ENCODE measurements at places on chromosomes 4 and X.

GRCh38 chr4:99054428-99054994 lies 34.1 kb downstream of the ADH5 start:
- DNase-seq, result no peak

- DNase-seq, result no peak
Measured at GRCh38 chr4:24010573-24010972, 120.7 kb upstream of the PPARGC1A start.

DNA sequence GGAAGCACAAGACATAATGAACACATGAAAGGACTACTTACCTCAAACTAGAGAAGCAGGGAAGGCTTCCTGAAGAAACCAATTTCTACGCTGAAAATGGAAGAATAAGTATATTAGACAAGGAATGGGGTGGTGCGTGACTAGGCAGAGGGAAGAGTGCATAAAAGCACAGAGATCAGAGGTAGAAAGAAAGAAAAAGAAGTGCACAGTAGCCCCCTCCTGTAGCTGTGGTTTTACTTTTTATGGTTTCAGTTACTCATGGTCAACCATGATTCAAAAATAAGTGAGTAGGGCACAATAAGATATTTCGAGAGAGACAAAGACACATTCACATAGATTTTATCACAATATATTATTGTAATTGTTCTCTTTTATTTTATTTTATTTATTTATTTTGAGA lies 934.5 kb upstream of the INTU start:
- DNase-seq, result no peak

GRCh38 chrX:33725535-33726210 lies 406.4 kb downstream of the FAM47A start:
- no peak for DNase-seq

GRCh38 chrX:108439426-108439942 lies at the start of gene COL4A5:
TSS of gene COL4A5 (plus strand) at chrX:108439838. CDS start at chrX:108440126, 288 bp downstream.
- DNase-seq, result no peak

DNA sequence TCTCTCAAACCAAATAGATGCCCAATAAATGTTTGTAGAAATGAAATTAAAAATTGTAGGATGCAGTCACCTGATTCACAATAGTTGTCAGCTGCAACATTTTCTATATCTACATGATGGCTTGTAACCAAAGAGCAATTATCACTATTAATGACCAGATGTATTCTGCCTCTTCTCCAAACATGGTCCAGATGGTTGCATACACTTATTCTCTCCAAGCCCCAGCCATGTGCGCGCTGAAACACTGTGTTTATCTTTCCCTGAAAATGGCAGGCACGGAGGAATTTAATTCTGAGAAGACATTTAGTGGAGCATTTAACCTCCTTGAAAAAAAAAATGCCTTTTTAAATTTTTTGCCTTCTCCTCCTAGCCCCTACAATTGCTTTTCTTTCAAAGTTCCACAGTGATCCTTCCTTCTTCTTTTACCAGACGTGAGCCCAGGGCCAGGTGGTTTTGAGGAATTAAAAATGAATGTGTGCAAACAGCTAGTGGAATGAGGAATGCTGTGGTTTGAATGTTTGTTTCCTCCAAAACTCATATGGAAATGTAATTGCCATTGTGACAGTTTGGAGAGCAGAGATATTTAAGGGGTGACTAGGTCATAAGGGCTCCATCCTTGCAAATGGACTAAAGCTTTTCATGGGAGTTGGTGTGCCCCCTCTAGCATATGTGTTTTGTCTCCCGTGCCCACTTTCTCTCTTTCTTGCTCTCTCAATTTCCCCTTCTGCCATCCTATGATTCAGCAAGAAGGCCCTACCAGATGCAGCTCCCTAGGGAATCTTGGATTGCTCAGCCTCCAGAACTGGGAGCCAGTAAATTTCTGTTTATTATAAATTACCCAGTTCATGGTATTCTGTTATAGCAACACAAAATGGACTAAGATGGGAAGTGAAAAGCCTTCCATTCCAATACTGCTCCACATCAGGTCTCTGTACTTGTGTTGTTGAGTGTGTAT lies 136.0 kb downstream of the GABRB1 start:
- DNase-seq, result no peak

DNA sequence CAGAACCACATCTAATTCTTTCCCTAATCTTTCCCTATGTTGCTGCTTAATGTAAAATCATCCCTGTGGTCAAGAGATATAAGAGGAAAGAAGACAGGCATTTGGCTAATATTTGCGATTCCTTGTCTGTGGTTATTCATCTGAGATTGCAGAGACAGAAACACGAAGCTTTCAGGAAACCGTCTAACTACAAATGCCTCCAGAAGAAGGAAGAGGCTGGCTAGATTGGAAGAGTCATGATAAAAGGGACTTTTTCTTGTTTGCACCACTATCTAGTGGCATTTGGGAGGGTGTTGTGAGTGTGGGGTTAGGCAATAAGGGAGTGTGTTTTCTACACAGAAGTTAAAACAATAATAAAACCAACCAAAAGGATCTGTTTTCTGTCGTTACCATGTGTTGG lies 43.9 kb downstream of the TMEM154 start:
- no peak for DNase-seq

- DNase-seq, result no peak
Measured at GRCh38 chr4:101958547-101958946, 168.0 kb downstream of the BANK1 start.

GRCh38 chrX:72105436-72105835 lies 26.3 kb downstream of the RTL5 start:
- no peak for DNase-seq

- DNase-seq, result no peak
Measured at GRCh38 chrX:33194876-33195433, 16.4 kb downstream of the DMD start.

DNA sequence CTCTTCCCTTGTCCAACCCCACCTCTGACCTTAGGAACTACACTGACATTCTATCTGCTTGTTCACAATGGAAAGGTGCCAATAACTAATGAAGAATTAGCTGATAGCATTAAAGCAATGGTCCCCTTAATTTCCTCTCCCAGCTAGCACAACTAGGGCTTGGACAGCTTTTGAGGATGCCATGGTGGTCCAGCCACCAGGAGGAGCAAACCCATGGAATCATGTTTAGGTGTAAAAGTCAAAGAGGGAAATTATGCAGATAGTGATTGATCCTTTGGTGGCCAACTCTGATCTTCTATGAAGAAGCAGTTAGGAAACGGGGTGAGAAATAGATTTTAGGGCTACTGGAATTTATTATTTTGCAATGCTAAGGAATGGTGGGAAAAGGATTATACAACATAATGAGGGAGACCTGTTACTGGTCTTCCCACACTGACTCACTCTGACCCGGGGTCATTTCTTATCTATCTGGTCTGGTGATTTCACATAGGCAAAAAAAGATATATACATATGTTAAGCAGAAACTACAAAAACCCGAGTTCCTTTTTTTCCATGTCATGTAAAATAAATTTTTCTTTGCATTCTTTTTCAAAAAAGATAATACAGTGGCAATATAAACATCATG lies 45.8 kb upstream of the FBXW7 start:
- no peak for DNase-seq

DNA sequence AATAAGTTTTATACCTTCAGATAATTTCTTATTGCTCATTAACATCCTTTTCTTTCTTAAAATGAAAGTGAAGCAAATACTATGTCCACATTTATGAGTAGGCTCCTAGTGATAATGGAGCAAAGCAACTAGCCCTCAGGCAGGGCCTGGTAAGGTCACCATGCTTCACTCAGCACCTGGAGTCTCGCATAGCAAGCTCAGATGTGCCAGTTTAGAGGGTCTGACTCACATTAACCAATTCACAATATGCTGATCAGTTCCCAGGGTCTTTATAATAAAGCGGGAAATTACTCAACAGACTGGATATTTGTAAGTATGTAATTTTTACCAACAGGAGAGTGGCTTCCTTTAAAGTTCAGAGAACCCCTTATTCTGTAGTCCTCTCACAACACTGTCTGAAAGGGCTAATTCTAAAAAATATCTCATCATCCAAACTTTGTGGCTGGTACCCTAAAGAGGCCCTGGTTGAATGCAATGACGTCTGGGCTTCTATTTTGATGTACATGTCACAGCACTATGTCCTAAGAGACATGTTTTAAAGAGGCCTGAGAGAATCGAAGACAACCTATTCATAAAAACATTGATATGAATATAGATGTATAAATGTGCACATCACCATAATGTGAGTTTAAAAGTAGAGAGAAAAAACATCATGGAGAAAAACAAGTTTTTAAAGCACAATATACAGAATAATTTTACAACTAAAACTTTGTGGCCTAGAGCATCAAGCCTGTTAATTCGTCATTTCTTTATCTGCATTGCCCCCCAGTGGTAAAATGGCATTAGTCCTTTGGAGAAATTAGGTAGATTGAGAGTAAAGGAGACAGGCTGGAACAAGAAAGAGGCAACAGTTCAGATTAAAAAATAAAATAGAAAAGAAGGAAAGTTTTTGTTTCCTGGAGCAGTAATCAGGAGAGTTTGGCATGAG lies 44.3 kb downstream of the IL21 start:
- no peak for DNase-seq

DNA sequence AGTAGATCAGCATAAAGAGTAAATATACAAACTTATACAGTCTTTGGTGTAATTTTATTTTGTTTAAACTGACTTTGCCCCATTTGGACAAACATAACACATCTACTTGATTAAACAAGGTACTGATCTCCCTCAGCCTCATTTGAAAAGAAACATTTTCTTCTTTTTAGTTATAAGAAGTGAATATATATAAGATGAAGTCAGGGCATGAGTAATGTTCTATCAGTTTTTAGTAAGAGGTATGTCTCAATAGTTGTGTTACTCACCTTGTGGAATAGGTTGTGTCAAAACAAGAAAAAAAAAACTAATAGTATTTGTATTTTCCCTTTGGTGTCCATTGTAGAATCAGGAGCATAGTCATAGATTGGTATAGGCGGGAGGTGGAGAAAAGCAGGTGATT lies 327.4 kb downstream of the RPA4 start:
- no peak for DNase-seq

GRCh38 chr4:185591679-185592141 lies 56.4 kb upstream of the PDLIM3 start:
- DNase-seq, result no peak

DNA sequence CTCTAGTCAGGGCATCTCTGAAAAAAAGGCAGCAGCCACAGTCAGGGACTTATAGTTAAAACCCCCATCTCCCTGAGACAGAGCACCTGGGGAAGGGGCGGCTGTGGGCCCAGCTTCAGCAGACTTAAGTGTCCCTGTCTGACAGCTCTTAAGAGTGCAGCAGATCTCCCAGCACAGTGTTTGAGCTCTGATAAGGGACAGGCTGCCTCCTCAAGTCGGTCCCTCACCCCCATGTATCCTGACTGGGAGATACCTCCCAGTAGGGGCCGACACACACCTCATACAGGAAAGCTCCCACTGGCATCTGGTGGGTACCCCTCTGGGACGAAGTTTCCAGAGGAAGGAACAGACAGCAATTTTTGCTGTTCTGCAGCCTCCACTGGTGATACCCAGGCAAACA lies 129.0 kb downstream of the ANXA5 start:
- DNase-seq, result no peak

DNA sequence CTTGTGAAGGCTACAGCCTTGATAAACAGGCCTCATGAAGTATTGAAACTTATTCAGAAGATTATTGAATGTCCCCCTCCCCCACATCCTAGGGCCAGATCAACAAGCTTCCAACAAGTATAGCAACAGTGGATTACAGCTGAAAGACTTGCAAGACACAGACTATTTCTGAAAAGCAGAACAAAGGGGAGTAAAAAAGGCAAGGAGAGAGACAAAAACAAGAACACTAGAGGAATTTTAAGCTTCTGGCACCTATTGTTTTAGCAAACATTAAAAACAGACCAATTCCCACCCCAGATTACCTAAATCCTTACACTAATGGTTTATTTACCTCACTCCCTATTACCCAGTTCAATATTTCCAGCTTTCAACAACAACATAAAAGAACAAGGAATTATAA lies 446.3 kb upstream of the FSTL5 start:
- no peak for DNase-seq

GRCh38 chr4:10732235-10732913 lies 47.8 kb upstream of the CLNK start:
- no peak for DNase-seq

GRCh38 chrX:52574416-52575275 lies 57.8 kb upstream of the XAGE1B start:
- no peak for DNase-seq

GRCh38 chrX:150192816-150193215 lies 170.3 kb upstream of the MAMLD1 start:
- no peak for DNase-seq

DNA sequence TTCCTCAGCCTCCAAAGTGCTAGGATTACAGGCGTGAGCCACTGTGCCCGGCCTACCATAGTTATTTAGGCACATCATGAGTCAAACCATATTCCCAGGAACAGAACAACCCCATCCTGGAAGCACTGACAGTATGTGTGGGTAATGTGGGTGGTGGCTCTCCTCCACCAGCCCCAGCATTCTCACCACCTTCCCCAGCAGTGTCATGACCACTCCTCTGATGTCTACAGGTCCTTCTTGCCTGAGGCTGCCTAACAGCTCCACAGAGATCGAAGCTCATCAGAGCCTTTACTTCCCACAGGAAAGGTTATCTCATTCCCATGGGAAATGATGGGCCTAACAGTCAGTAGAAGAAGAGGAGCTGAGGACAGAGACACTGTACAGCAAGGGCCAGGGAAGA lies 129.5 kb upstream of the GPC4 start:
- no peak for DNase-seq

DNA sequence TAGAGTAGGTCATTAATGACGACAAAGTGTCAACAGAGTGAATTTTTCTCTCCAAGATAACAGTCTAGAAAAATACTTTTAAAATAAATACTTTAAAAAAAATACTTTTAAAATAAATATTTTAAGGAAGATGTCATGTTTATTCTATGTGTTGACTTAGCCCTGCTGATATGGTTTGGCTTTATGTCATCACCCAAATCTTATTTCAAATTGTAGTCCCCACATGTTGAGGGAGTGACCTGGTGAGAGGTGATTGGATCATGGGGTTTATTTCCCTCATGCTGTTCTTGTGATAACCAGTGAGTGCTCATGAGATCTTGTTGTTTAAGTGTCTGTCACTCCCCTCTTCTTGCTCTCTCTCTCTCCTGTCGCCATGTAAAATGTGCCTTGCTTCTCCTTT lies 754.9 kb upstream of the SLIT2 start:
- DNase-seq, result no peak

GRCh38 chr4:60992037-60992436 lies 208.1 kb upstream of the ADGRL3 start:
- DNase-seq, result no peak

GRCh38 chr4:76624241-76624681 lies 189.2 kb downstream of the SHROOM3 start:
- peak; percentile 32 for DNase-seq

DNA sequence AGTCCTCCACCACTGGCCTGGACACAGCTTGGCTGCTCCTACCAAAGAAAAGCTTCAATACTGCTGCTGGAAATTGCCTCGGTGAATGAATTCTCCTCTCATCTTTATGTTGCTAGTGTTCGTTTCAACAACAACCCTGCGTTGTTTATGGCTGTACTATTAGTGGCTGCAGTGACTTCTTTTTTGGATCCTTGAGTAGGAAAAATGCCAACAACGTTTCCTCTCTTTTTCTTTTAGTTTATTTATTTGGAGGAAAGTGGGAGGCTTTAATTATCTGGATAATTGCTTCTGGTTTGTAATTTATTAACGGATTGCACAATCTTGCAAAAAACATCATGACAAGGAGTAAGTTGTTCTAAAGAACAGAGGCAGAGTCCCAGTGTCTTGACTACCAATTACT lies 464.1 kb upstream of the TRAM1L1 start:
- DNase-seq, result no peak

Measured in mucosa of descending colon (tissue), 3 donors.